Prostate gland (tissue), 2 donors: ENCODE measurements at places on chromosomes 11 and 22. TPM values are rescaled to one million over a fixed set of nuclear protein-coding genes. Genes with fewer than 3 reads are reported as not detected.

DNA sequence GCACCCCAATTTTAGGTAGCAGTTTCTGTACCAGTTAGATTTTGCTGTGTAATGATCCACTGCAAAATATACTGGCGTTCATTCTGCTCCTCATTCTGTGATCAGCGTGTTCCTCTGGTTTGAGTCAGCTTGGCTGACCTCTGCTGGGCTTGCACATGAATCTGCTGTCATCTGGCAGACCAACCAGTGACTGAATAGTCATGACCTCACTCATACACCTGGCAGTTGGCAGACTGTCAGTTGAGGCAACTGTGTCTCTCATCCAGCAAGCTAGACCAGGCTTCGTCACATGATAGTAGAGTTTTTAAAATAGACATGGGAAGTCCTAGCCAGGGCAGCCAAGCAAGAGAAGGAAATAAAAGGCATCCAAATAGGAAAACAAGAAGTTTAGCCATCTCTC lies 316.3 kb upstream of the LARGE1 start:
- no peaks in the 10 kb centered on the region for H3K27me3 ChIP-seq
- DNase-seq, result no peak
- H3K4me3 ChIP-seq, result no peak overlapping the region
- H3K36me3 ChIP-seq, result no peaks in the 10 kb centered on the region

GRCh38 chr11:72102162-72102561 lies 935 bp downstream of the LAMTOR1 start:
- no peaks in the 10 kb centered on the region for H3K27me3 ChIP-seq
- H3K36me3 ChIP-seq, result peaks cover 3% of the 10 kb centered on the region
- H3K4me1 ChIP-seq, result peaks cover 10% of the 10 kb centered on the region
- H3K27ac ChIP-seq, result peak overlapping the region; percentile 91
- no peak for DNase-seq
- H3K4me3 ChIP-seq, result peak overlapping the region; percentile 84

- H3K27ac ChIP-seq, result no peak overlapping the region
- H3K4me1 ChIP-seq, result no peaks in the 10 kb centered on the region
- peaks cover 2% of the 10 kb centered on the region for H3K27me3 ChIP-seq
- no peaks in the 10 kb centered on the region for H3K36me3 ChIP-seq
Observed at GRCh38 chr22:27327497-27327896, 474.1 kb downstream of the MN1 start.

GRCh38 chr22:45776313-45776585 lies 104.6 kb downstream of the ATXN10 start:
- no peaks in the 10 kb centered on the region for H3K4me1 ChIP-seq
- no peak overlapping the region for H3K4me3 ChIP-seq
- no peaks in the 10 kb centered on the region for H3K36me3 ChIP-seq
- no peak for DNase-seq

- no peaks in the 10 kb centered on the region for H3K4me1 ChIP-seq
- peak; percentile 54 for DNase-seq
- no peak overlapping the region for H3K27ac ChIP-seq
- no peaks in the 10 kb centered on the region for H3K27me3 ChIP-seq
Observed at GRCh38 chr11:96045622-96046456, 121.9 kb upstream of the MTMR2 start.

- H3K27ac ChIP-seq, result no peak overlapping the region
- no peaks in the 10 kb centered on the region for H3K4me1 ChIP-seq
- no peak for DNase-seq
- H3K27me3 ChIP-seq, result no peaks in the 10 kb centered on the region
Observed at GRCh38 chr11:9888938-9889337, 225.1 kb downstream of the SWAP70 start.

- H3K27ac ChIP-seq, result no peak overlapping the region
- no peak overlapping the region for H3K4me3 ChIP-seq
- H3K4me1 ChIP-seq, result no peaks in the 10 kb centered on the region
- H3K36me3 ChIP-seq, result no peaks in the 10 kb centered on the region
Observed at GRCh38 chr11:120384476-120384875, 48.3 kb downstream of the ARHGEF12 start.

The CENPM gene
- 10.3 TPM for total RNA-seq
